ENCODE measurements at places on chromosomes 6 and 20.

DNA sequence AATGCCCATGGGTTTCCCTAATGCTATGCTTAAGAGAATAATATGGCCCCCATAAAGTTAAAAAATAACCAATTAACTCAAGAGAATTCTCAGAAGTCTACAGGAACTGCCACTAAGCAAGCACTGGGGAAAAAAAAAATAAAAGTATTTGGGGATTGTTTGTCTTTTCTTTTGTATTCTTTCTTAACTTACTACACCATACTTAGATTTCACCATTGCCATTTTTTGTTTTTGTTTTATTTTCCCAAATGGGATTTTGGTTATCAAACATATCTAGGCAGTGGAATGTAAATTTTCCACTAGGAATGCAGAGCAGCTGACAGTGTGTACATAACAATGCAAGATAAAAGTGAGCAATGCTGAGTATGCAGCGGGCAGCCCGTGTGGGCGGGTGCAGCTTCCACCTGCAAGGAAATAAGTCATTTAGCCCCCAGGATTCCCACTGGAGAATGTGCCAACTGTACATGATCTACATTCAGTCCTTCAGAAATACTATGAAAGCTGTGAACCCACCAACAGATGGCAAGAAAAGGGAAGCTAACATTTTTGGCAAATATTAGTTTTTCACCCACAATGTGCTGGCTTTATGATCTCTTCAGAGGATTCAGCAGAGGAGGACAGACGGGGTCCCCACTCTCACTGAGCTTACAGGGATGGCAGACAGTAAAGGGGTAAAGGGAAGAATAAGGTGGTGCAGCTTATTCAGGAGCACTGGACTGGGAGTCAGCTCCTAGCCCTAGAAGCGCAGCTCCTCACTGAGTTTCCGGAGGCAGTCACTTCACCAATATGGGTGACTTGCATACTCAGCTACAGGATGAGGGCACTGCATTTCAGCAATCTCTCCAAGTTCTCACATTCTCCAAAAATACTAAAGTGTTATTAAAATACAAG lies 44.4 kb downstream of the DCDC2 start:
- no peak for DNase-seq

GRCh38 chr6:43628393-43629103 lies 516 bp downstream of the GTPBP2 start:
- peak; percentile 48 for DNase-seq

GRCh38 chr20:62577490-62577836 lies 64.8 kb upstream of the SLCO4A1 start:
- DNase-seq, result no peak

GRCh38 chr6:165800337-165800736 lies 137.3 kb upstream of the PDE10A start:
- DNase-seq, result no peak

DNA sequence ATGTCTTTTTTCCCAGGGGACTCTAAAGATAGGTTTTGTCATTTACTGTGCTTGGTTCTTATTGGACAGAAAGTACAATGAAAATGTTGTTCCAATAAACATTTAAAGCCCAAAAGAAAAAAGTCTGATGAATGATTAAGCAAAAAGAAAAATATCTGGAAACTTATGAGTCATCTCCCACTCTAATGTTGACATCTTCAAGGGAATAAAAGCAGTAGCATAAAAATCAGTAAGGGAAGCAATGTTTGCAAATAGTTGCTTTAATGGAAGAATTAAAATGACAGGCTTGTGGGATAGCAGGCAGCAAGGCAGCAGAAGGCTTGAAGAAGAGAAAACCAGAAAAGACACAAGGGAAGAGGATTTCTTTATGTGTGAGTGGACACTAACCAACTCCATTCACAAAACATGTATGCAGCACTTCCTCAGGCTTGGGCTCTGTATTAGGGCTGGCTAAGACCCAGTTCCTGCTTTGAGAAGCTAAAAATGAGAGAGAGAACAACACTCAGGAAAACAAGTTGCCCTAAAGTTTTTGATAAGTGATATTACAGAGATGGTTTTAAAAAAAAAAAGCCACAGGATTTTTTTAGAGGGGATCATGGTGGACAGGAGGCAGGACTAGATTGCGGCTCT lies 263.2 kb upstream of the NT5E start:
- DNase-seq, result no peak

- DNase-seq, result no peak
Measured at GRCh38 chr6:81813305-81813704, 60.8 kb upstream of the TENT5A start.

DNA sequence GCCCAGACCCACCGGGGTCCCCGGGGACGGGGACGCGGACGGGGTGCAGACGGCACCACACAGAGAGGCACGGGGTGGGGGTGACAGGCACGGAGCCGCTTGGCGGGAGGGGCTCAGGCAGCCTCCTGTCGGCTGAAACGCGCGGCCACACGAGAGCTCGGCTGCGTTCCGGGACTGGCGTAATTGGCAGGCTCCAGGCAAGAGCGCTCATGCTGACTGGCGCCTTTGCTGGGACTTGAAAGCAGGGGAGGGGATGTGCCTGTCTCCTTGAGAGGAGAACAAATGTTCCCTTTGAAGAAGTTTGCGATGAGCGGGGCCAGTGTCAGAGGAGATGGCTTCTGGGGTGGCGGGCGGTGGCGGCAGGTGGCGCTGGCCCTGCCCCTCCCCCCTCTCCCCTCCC lies 25.8 kb downstream of the BHLHE23 start:
- peak; percentile 69 for DNase-seq

- DNase-seq, result peak; percentile 10
Measured at GRCh38 chr6:136723780-136724179, 68.5 kb downstream of the MAP3K5 start.

DNA sequence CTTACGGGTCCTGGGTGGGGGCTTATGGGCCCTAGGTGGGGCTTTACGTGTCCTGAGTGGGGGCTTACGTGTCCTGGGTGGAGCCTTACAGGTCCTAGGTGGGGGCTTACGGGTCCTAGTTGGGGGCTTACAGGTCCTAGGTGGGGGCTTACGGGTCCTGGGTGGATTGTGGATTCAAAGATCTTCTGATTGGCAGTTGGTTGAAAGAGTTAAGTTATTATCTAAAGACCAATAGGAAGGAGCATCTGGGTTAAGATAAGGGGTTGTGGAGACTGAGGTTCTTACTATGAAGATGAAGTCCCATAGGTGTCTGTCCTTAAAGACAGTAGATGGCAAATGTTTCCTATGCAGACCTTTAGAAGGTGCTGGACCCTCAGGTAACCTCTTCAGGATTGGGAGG lies 8.4 kb upstream of the BIRC7 start:
- no peak for DNase-seq

GRCh38 chr6:136274062-136274461 lies 15.6 kb downstream of the BCLAF1 start:
- no peak for DNase-seq

DNA sequence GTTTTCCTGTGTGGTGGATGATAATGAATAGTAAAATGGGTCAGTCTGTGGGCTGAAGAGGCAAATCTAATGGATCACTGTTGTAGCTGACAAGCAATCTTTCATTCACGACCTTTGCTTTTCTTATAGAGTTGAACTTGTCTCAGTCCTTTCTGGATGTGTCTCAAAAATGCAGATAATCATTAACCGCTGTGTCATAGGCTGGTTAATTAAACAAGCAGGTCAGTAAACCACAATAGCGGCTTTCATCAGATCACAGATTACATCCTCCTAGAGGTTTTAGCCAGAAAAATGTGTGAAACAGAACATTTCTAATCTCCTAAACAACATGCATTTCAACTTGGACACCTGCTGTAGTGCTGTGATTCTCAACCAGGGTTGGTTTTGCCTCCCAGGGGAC lies 2.5 kb upstream of the METTL24 start:
- no peak for DNase-seq

DNA sequence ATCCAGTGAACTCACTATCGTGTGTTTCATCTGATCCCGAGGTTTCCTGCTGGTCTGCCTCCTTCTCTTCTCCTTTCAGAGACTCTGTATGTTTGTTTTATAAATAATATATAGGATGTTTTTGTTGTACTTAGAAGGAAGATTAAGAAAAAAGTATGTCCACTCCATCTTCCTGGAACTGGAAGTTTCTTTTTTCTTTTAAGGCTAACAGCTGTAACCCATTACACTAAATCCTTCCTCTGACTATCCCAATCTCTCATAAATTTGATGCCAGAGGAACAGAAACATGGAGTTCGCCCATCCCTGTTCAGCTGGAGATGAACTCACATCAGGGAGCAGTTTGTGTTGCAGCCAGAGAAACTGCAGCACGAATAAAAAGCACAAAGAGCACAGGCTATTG lies 20.7 kb downstream of the RIPK1 start:
- DNase-seq, result no peak

DNA sequence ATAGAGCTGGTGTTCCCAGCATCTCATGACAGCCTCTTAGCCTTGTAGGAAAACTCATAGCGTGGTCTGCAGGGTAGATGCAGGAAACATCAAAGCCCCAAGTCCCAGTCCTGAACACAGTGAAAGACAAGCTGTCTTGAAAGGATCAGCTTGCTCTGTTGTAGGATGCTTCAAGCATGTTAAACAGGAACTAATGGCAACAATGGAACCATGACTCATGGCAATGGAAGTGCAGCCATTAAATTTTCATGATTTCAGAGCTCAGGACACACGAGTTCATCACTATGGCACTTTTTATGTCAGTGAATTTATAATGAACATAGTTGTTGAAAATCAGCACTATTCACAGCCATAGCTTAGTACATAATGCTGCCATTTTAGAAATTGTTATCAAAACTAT lies 367.7 kb downstream of the KIF16B start:
- no peak for DNase-seq

DNA sequence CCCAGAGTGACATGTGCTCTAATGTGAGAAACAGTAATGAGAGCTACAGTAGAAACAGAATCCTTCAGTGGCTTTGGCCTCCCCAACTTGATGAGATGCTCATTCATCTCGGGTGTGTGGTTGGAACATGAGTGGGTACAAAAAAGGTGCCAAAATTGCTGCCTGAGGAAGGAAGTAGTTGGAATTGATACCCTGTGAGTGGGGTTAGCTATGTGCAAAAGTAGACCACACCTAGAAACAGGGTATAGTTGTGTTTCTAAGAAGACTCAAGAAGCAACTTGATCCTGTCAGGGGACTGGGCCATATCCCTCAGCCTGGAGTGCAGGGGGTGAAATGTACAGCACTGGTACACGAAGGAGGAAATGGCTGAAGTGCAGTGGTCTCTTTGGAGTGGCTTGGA lies 206.4 kb upstream of the SUPT3H start:
- no peak for DNase-seq

DNA sequence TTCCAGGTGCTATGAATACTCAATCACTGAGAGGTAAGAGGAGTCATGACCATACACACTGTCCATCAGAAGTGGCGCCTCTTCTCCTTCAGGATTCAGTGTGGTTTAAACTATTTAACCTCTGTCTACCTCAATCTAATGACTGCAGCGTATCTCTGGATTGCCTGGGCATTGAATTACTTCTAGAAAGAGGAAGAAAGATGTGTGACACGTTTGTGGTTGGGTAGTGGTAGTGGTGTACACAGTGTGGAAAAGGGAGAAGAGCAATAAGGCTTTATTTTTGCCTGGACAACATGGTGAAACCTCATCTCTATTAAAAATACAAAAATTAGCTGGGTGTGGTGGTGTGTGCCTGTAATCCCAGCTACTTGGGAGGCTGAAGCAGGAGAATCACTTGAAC lies 38.0 kb upstream of the ECHDC1 start:
- no peak for DNase-seq

GRCh38 chr20:36482044-36482473 lies 59.3 kb upstream of the MYL9 start:
- DNase-seq, result no peak

DNA sequence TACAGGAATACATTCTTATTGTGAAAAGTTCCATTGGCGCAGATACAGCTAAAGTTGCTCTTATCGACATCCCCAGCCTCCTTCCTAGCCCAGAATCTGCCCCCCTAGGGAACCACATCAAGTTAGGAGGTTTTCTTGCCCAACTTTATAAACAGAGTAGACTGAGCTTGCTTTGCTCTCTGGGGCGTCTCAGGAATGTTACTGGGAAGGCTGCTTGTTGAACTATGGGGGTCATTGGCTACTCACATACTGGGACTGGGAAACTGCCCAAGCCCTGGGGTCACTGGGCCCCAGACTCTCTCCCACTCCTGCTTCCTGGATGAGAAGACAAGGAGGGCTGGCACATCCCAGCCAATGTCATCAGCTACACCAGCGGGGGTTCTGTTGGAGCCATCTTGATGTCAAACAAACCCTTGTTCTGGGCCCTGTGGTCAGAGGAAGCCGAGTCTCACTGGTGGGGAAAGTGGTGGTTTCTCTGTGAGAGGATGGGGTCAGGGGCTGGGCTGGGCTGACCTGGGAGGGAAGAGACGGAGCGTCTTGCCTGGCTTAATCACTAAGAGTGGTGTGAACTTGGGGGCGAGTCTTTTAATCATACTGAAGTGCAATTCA lies 26.0 kb downstream of the BPIFB4 start:
- no peak for DNase-seq
